ENCODE measurements at places on chromosomes 6 and 20.

DNA sequence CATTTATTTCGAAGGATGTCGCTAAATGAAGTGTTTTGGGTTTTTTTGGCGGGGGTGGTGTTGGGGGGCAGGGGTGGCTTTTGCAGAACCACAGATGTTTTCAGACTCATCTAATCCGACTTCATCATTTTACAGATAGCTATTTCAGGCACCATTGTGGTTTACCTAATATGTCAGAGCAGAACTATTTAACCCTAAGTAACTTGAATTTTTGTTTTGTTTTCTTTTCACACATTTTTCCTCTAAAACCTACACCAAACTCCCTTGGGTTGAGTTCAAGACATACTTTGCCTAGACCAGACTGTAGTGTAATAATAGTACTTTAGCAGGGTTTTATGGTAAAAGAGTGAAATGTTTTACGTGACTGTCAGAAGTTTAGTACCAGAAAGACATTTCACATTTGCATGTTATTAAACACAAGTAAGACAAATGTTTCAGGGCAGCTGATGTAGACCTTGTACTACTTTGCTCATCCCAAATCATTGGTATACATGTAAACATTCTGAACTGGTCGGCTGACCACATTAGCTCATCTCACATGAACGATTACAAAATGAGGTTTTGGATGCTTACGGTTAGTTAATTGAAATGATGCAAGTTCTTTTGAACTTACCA, 37.7 kb downstream of the MAP3K4 start:
- no peak for DNase-seq

DNA sequence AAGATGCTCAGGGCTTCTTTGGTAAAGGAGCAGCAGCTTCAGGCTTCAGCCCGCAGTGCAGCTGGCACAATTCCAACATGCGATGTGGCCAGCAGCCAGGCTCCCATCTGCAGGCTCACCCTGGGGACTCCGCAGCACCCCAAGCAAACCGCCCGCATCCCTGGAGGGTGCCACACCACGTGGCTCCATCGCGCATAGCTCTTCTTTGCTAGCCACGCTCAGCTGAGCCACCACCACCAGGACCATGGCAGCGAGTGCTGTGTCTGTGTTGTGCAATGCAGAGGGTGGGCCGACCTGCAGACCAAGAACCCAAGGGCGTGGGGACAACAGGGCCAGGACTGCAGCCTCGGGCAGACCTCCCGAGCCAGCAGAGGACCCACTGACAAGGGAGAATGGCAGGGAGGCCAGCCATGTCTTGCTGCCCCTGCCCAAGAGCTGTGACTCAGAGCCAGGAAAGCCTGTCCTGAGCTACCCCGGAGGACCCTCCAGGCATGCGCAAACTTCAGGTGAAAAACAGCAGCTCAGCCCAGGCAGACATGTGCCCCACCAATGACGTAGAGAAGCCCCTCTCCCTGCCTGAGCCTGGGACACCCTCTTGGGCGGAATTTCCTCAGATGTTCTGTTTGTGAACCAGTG, 87.8 kb downstream of the GINS1 start:
- no peak for DNase-seq

GRCh38 chr6:36686668-36687513, 8.4 kb downstream of the CDKN1A start:
- DNase-seq, result no peak

- no peak for DNase-seq
Observed at GRCh38 chr6:82607998-82608725, 244.5 kb downstream of the TPBG start.

GRCh38 chr20:13276945-13277541, 56.0 kb downstream of the ISM1 start:
- DNase-seq, result no peak

DNA sequence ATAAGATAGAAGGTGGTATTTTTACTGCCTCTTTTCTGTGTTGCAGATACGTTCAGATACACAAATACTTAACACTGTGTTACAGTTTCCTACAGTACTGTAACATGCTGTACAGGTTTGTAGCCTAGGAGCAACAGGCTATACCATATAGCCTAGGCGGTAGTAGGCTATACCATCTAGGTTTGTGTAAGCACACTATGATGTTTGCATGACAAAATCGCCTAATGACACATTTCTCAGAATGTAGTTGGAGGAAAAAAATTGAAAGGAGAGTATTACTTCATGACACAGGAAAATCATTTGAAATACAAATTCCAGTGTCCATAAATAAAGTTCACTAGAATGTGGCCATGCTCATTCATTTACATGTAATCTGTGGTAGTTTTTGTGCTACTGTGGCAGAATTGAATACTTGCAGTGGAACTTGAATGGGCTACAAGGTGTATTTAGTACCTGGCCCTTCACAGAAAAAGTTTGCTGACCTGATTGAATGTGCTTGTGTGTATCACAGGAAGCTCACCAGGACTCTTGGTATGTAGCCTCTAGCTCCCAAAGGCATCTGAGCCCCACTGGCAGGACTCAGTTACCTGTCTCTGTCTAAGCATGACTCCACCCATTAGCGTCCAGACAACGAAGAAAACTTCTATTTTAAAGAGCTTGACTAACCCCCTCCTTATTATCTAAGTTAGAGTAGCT, 18.8 kb downstream of the TOP1 start:
- no peak for DNase-seq

- DNase-seq, result no peak
Observed at GRCh38 chr20:36579996-36580545, 6.7 kb downstream of the TGIF2 start.

GRCh38 chr6:29916741-29917140, 25.6 kb upstream of the HLA-A start:
- DNase-seq, result no peak
